ENCODE measurements at places on chromosomes 7 and 10. TPM values are rescaled to one million over a fixed set of nuclear protein-coding genes. Genes with fewer than 3 reads are reported as not detected.

The SEMA4G gene
- total RNA-seq, result 6.4 TPM

The PLEKHS1 gene
- total RNA-seq, result not detected

- no peak overlapping the region for H3K27ac ChIP-seq
- H3K4me3 ChIP-seq, result no peak overlapping the region
- no peaks in the 10 kb centered on the region for H3K27me3 ChIP-seq
- no peaks in the 10 kb centered on the region for H3K36me3 ChIP-seq
- no peak for DNase-seq
Observed at GRCh38 chr10:111110771-111111170, 33.9 kb downstream of the ADRA2A start.

The RBP4 gene
- 36.8 TPM for total RNA-seq

Data from vagina (tissue), 2 donors.